Epithelial cell of proximal tubule (primary cell): ENCODE measurements at places on chromosomes 6 and 20. TPM values are rescaled to one million over a fixed set of nuclear protein-coding genes. Genes with fewer than 3 reads are reported as not detected.

The SLC32A1 gene
- total RNA-seq = not detected in 2 replicates

The ATAT1 gene
- total RNA-seq = 6.2 and 8.9 TPM in 2 replicates

- DNase-seq = no peak
Observed at GRCh38 chr6:153790876-153791473, 248.1 kb upstream of the OPRM1 start.

GRCh38 chr6:71404145-71404966 lies 115.7 kb downstream of the OGFRL1 start:
- peak; percentile 96 for DNase-seq

- DNase-seq = no peak
Observed at GRCh38 chr6:163630572-163630971, 216.1 kb downstream of the QKI start.

The MOXD1 gene
- total RNA-seq = 28.5 and 47.9 TPM in 2 replicates

DNA sequence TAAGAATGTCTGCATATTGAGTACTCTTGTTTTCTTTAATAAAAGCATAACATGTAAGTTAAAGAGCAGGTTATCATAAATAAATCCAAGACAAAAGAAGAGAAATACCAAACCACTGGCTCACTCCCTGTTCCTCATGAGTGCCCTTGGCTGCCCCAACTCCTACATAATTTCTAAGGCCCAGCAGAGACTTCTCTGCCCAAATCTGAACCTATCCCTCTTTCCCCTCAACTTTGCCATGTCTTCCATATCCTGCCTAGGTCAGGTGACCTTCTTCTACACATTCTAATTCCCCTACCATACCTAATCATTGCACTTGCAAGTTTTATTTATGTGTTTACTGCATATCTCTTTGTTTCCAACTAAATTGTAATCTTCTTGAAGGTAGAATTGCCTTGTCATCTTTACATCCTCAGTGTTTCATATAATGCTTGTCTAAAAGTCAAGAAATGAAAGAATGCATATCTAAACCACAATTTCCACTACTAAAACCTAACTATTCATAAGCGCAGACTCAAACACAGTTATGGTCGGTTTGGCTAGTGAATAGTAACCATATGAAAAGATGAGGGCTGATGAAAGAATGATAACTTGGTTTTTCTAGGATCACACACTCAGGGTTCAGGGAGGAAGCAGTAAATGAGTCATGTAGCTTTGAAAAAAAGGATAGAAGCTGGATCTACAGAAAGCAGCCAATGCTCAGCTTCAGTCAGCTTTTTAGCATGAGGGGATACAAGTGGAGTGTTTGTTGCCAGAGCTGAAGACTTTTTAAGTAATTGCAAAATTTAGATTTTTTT lies 53.3 kb upstream of the EYA4 start:
- DNase-seq = no peak

DNA sequence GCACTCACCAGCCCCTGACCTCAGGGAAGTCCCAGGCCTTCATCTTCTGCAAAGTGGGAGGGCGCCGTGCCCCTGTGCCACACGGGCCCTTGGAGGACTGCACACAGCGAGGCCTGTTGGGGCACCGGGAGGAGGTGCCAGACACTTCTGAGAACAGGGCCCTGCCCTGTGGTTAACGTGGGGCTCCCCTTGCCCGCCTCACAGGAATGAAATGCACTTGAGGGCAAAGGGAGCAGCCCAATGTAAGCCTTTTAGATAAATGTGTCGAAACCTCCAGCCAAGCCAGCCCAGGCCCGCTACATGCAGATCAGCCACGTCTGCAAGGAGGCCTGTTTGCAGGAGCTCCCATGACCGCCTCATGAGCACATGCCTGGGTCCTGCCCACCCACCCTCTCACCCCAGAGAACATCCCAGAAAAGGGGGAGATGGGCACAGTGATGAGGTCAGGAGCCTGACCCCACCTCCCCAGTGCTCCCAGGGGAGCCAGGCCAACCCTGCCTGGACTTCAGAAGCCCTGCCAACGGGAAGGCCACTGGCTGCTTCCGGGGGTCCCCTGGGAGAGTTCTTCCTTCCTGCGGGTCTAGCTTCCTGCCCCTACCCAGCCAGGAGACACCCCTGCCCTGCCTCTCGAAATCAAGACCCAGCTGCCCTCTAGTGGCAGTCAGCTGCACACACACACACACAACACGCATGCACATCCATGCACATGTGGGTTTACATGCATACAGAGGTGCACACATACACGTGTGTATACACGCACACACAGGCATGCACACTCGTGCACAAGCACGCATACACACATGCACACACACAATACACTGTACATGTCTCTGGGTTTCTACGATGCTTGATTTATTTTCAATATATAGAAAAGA lies 178.7 kb downstream of the TAF4 start:
- no peak for DNase-seq

The FAM162B gene
- total RNA-seq = 0.23 and 0.80 TPM in 2 replicates

The SLC17A2 gene
- total RNA-seq = not detected in 2 replicates

The CTAGE9 gene
- total RNA-seq = not detected in 2 replicates

- DNase-seq = no peak
Observed at GRCh38 chr20:1803061-1803931, 91.9 kb upstream of the SIRPA start.
